Hematopoietic multipotent progenitor cell treated with erythropoietin and hydrocortisone succinate and interleukin-3 and kit ligand, for 8 days (in vitro differentiated cells): ENCODE measurements at places on chromosomes 1 and 21.

GRCh38 chr1:11568687-11569086 lies 85.5 kb downstream of the FBXO2 start:
- no peak for DNase-seq

DNA sequence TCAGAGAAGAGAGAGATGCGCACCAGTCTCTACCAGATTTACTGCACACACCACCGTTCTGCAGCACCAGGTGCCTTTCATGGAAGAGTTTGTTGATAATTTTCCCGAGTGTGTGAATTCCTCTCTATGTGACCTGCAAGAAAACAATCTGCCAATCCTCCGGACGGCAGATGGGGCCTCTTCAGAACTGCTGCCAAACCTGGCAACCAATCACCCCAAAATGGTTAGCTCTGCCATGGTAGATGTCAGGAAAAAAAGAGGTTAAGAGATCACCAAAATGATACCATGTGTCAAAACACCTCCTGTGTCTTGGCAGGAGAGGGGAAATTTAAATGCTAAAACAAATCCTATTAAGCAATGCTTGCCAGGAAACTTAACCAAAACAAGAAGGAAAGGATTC lies 96.5 kb downstream of the DAB1 start:
- DNase-seq, result no peak

DNA sequence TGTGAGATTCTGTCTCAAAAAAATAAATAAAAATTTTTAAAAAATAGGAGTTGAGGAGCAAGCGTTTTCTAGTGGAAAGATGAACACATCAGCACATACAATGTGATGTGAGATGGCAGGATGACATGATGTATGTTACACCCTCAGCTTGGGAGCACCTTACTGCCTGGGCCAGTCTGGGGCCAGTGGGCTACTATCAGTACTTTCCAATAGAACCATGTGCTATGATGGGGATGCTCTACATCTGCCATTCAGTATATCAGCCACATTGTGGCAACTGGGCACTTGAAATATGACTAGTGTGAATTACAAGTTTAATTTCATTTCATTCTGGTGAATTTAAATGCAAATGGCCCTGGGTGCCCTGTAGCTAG lies 156.0 kb downstream of the PGBD5 start:
- no peak for DNase-seq

DNA sequence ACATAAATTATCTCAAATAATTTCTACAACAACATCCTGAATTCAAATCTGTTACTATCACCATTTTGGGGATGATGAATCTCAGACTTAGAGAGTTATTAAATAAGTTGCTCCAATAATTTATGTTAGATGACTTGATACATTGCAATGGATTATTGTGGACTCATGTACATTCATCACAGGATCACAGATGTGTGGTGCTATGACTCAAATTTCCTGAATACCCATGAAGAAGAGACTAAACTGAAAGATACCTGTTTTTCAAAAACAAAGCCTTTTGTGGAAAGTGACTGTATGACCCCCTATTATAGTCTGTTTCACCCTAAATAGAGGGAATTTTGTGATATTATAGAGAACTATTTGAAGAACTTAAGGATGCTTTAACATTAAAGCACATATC lies 315.0 kb downstream of the PLA2G4A start:
- DNase-seq, result no peak

GRCh38 chr1:14996133-14997050 lies 157.2 kb upstream of the TMEM51 start:
- DNase-seq, result no peak

DNA sequence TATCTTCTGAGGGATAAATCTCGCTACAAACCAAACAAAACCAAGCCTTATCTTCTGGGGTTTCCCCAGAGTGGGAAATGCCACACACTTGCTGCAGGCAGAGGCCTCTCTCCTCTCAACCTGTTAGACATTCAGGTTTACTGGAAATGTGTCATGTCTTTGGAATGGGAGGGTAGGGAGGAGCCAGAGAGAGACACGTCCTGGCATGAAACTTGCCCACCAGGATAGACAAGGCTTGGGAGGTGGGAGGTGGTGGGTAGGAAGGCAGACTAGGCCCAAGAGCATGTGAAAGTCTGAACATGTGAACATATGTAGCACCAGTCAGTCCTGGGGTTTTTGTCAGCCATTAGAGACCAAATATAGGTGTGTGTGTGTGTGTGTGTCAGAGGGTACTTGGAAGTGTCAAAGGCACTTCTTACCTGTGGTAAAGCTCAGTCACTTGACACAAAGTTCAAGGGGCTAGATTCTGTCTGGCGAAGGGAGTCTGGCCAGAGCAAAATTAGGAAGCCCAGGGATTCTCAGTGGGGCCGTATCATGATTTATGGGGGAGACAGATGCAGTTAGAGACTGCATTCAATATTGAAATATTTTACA lies 32.4 kb upstream of the PIGC start:
- no peak for DNase-seq

GRCh38 chr1:33286451-33287185 lies 30.3 kb downstream of the ZNF362 start:
- DNase-seq, result no peak

GRCh38 chr21:16633831-16634459 lies 878.9 kb upstream of the CXADR start:
- DNase-seq, result peak; percentile 80
